CD4-positive, alpha-beta T cell treated with Interleukin-15 for 4 hours (primary cell): ENCODE measurements at places on chromosomes 1 and 21.

DNA sequence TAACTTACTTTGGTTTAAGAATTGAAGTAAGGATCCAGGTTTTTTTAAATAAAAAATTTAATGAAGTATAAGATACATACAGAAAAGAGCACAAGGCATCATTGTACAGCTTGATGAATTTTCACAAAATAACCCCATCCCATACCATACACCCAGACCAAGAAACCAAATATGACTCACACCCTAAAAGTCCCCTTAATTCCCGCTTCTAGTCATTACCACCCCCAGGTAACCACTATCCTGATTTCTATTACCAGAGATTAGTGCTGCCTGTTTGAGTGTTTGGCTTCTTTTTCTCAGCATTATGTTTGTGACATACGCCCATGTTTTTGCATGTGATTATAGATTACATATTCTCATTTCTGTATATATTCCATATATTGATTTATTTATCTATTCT, 98.5 kb upstream of the HIVEP3 start:
- no peak for DNase-seq

DNA sequence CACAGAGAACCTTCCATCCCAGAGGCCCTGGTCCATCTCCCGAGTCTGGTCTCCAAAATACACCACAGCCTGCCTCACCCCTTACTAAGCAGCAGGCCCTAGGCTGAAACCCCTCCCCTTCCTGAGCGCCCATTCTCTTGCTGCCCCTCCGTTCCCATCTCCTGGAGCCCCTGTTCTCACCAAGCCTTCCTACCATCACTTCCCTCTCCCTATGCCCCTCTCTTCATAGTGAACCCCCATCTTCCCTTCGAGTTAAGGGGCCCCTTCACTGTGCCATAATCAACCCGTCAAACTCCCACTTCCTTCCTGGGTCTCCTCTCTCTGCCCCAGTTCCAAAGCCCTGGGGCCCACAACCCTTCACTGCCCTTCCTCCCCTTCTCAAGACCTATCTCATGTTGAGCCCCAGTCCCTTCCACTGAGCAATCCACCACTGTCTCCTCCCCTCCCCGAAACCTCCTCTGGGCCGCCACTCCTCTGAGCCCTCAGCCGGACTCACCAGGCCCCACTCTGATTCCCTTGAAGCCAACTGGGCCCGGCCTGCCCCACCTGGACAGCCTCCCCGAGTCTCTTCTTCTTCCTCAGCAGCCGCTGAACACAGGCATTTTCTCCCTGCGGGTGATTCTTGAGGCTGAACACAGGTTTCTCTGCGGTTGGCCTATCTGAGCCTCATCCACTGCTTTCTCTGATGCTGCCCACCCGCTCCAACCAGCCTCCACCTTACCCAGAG, 42.2 kb upstream of the WASF2 start:
- DNase-seq = no peak

- no peak for DNase-seq
These were observed 856 bp downstream of the FDPS start for GRCh38 chr1:155309423-155310021.

DNA sequence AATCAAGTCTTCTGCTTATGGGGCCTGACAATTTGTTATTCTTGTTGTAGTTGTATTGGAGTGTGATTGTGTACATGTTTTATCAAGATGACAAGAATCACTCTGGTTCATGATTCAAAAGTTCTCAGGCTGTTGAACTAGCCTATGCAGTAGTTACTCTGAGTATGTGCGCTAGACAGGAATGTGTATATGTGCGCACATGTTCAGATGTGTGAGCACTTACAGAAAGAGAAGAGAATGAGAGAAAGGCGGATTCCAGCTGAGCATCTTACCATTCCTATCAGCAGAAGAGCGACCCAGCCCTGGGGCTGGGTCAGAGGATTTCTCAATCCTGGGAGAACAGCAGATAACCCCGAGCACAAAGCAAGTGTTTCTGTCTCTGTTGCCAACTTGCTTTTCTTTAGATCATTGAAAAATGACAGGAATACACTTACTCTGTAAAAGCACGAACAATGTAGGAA, 110.8 kb upstream of the HOOK1 start:
- DNase-seq = no peak

DNA sequence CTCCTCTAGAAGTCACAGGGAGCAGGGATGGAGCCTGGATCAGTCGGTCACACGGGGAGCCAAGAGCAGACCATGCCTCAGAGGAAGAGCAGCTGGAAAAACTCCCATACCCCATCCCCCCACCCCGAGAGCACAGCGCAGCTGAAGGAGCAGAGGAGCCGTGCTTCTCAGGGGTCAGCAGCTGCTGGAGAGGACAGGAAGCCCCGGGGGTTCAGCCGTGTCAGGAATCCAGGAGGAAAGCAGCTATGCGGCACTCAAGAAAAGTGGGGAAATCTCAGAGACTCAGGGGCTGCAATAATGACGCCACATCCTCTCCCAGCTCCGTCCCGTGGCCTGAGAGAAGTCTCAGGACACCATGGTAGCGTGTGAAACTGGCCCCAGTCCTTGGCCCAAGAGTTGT, 102.3 kb downstream of the NPHP4 start:
- DNase-seq = no peak

DNA sequence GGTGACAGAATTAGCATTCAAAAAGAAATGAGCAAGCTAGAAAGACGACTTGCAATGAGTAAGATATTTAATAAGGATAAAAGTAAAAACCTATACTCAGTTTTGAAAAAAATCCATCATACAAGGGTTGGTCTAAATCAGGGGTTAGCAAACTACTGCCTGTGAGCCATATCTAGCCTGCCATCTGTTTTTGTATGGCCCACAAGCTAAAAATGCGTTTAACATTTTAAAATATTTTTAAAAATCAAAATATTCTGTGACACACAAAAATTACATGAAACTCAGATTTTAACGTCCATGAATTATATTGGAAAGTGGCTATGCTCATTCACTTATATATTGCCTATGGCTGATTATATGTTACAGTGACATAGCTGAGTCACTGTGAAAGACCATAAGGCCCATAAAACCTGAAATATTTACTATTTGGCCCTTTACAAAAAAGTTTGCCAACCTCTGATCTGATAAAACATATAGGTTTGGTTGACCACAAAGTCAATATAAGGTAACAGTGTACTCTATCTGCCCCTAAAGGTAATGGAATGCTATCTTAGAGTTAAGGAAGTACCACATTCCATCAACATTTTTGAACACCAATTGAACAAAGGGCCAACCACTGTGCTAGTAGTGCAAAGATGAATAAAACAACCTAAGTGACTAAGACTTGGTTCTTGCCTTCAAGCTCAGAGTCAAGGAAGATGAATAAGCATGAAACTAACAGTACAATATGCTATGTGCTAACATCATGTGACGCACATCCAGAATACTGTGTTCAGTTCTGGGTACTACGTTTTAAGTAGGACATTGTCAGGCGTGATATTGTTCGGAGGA, 3.2 kb downstream of the IFT25 start:
- DNase-seq = no peak

DNA sequence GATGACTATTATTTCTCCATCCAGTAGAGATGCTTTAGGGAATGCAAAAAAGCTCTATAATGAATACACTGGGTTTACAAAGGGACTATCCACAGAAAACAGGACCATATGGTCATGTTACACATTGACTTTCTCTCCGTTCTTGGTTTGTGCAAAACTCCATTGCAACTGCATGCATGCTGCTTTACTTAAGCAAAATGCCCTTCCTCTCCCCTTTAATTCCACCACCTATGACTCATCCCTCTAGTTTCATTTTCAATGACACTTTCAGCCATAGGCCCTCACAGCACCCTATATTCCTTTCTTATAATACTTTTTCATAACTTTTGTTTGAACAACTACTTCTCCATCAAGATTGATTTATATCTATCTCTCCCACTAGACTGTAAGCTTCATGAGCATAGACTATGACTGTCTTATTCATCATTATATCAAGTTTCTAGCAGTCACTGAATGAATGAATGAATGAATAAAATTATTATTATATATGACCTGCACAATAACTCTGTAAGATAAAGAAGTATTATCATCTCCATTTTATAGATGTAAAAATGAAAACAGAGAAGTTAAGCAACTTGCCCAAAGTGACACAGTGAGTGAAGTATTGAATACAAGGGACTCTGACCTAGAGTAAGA, 248.9 kb downstream of the PLPP3 start:
- DNase-seq = no peak

- peak; percentile 45 for DNase-seq
These were observed 27.0 kb upstream of the BTG2 start for GRCh38 chr1:203278082-203278884.

GRCh38 chr1:172556461-172556860, 23.5 kb downstream of the SUCO start:
- no peak for DNase-seq

- no peak for DNase-seq
These were observed 26.4 kb downstream of the OPTC start for GRCh38 chr1:203520315-203520714.

DNA sequence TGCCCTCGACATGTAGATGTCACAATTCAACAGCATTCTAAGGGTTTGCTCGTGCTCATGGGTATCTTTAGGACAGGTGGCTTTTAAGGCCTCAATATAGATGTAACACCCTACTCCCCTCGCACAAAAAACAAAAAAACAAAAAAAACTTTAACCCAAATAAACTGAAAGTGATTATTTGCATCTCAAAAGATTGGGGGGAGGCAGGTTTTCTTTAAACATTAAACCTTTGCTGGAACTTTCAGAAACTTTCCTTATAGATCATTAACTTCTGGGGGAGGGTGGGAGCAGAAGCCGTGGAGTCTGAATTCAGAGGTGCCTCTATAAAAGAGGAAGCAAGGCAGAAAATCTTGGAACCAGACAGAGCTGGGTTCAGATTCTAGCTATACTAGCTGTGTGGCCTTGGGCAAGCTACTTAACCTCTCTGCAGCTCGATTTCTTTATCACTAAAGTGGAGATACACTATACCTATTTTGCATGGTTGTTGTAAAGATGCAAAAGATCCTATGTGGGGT, 3.2 kb upstream of the KIAA1614 start:
- no peak for DNase-seq

GRCh38 chr1:33298623-33299277, 22.1 kb downstream of the A3GALT2 start:
- peak; percentile 52 for DNase-seq

GRCh38 chr1:64845831-64846425, 101.1 kb downstream of the RAVER2 start:
- no peak for DNase-seq

DNA sequence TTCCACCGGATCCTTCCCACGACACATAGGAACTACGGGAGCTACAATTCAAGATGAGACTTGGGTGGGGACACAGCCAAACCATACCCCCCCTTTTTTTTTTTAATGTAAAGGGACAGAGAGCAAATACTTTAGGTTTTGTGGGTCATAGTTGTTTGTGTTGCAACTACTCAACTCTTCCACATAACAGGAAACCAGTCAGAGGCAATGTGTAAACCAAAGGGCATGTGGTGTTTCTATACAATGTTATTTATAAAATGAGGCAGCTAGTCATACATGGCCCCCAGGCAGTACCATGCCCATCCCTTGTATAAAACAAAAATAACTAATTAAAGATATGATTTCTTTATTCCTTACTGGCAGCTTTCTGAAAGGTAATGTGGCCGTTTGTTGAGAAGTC, 845.4 kb upstream of the ADAMTS5 start:
- DNase-seq = no peak

GRCh38 chr1:150764617-150765101, 919 bp downstream of the CTSS start:
- DNase-seq = peak; percentile 16

GRCh38 chr1:198845271-198845670, 206.4 kb downstream of the PTPRC start:
- DNase-seq = no peak

- DNase-seq = no peak
These were observed 28.5 kb downstream of the CD55 start for GRCh38 chr1:207349979-207350378.

DNA sequence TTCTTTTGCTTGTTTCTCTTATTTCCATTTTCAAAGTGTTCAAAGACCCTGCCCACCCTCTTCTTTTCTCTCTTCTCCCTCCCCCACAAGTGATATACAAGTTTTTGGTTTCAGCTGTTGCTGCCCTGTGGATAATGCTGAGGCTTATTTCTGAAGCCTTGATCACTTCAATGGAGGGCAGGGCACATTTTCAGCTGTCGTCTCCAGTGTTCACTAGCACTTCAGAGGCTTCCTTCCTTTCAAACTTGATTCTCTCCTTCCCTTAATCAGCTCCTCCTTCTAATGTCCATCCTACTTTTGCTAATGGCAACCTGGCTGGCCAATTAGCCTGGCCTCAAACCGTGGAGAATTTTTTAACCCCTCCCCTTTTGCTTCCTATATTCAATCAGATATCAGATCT, 435.7 kb upstream of the RUNX1 start:
- DNase-seq = no peak

DNA sequence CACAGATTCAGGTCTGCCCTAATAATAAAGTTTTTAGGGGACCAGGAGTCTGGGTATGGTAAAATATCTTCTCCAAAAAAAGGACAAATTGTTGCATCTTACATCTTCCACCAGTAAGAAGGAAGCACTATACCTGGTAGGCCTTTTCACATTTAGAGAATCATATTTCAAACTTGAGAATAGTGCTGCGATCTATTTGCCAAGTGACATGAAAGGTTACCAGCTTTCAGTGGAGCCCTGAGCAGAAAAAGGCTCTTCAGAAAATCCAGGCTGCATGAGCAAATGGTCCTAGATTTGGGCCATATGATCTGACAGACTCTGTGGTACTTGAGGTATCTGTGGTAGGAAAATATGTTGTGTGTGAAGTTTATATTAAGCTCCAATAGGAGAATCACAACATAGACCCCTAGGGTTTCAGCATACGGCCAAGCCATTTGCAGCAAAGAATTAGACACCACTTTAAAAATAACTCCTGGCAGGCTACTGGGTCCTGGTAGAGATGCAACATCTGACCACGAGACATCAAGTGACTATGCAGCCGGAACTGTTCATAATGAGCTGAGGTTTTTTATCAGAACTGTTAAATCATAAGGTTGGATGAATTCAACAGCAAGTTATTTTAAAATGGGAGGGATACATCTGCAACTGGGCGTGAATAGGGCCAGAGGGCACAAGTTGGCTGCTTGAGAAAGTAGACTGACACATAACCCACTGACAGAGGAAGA, 38.6 kb upstream of the CCDC190 start:
- DNase-seq = no peak

GRCh38 chr1:30692948-30693301, 30.5 kb downstream of the MATN1 start:
- DNase-seq = no peak
